ENCODE measurements at places on chromosomes 6 and 20.

DNA sequence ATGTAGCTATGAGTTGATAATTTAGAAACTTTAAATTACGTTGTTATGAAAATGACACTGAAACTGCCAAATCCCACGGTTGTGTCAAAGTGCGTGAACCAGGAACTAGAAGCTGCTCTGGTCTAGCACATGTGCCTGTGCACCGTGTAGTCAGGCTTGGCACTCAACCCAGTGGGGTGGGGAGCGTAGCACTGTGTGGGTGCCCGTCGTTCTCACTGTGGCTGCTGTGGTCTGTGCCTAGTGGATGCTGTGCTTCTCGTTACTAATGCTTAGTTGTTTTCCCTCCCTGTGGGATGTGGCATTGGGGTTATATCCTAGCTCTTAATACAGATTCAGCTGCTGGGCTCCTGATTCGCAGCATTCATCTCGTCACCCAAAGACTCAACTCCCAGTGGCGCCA lies 46.2 kb upstream of the ADIG start:
- no peaks in the 10 kb centered on the region for H3K4me1 ChIP-seq
- DNase-seq, result no peak
- no peaks in the 10 kb centered on the region for H3K27me3 ChIP-seq
- no peak overlapping the region for H3K27ac ChIP-seq

- peaks cover under 1% of the 10 kb centered on the region for H3K4me1 ChIP-seq
- H3K4me3 ChIP-seq, result no peak overlapping the region
- DNase-seq, result no peak
- H3K27me3 ChIP-seq, result no peaks in the 10 kb centered on the region
- no peaks in the 10 kb centered on the region for H3K36me3 ChIP-seq
- no peak overlapping the region for H3K27ac ChIP-seq
Observed at GRCh38 chr6:16969699-16970655, 131.9 kb upstream of the STMND1 start.

GRCh38 chr6:6724539-6725467 lies 136.3 kb downstream of the LY86 start:
- DNase-seq, result peak; percentile 66
- H3K27me3 ChIP-seq, result no peaks in the 10 kb centered on the region
- peaks cover 32% of the 10 kb centered on the region for H3K4me1 ChIP-seq
- H3K4me3 ChIP-seq, result peak overlapping the region; percentile 41

GRCh38 chr20:56422076-56422823 lies 10.2 kb downstream of the CASS4 start:
- H3K4me3 ChIP-seq, result no peak overlapping the region
- no peak for DNase-seq
- H3K36me3 ChIP-seq, result peaks cover 2% of the 10 kb centered on the region
- peaks cover 2% of the 10 kb centered on the region for H3K4me1 ChIP-seq
- H3K27ac ChIP-seq, result peak overlapping the region; percentile 16

DNA sequence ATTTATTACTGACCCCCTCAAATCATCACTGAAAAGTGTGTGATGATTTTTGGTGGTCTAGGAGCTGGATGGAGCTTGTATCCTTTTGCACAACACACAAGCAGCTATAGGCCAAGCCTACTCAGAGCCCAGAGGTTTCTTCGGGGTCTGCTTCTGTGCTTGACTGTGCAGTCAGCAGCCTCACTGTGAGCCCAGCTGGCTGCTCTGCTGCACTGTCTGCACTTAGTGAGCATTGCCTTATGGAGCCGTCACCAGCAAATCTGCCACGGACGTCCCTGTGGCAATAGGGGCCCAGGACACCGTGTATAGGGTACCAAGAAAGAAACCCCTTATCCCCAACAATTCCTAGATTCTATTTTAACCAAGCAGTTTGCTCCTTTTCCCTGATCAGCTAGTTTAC lies 38.6 kb upstream of the GMPR start:
- peak overlapping the region; percentile 17 for H3K27ac ChIP-seq
- H3K27me3 ChIP-seq, result no peaks in the 10 kb centered on the region
- no peak overlapping the region for H3K4me3 ChIP-seq
- no peak for DNase-seq
- peaks cover 22% of the 10 kb centered on the region for H3K4me1 ChIP-seq
- H3K36me3 ChIP-seq, result no peaks in the 10 kb centered on the region

- H3K27ac ChIP-seq, result no peak overlapping the region
- H3K27me3 ChIP-seq, result no peaks in the 10 kb centered on the region
- H3K4me3 ChIP-seq, result no peak overlapping the region
- no peak for DNase-seq
Observed at GRCh38 chr6:143198312-143198711, 137.6 kb downstream of the AIG1 start.

GRCh38 chr6:72559067-72559466 lies 62.8 kb upstream of the KCNQ5 start:
- H3K36me3 ChIP-seq, result no peaks in the 10 kb centered on the region
- no peak for DNase-seq
- no peaks in the 10 kb centered on the region for H3K4me1 ChIP-seq
- H3K27me3 ChIP-seq, result no peaks in the 10 kb centered on the region
- no peak overlapping the region for H3K27ac ChIP-seq

GRCh38 chr6:13412639-13413465 lies 74.5 kb downstream of the GFOD1 start:
- no peaks in the 10 kb centered on the region for H3K36me3 ChIP-seq
- H3K4me1 ChIP-seq, result peaks cover 29% of the 10 kb centered on the region
- no peak overlapping the region for H3K4me3 ChIP-seq
- no peaks in the 10 kb centered on the region for H3K27me3 ChIP-seq
- H3K27ac ChIP-seq, result no peak overlapping the region

- no peak overlapping the region for H3K4me3 ChIP-seq
- no peak overlapping the region for H3K27ac ChIP-seq
- peak; percentile 51 for DNase-seq
- H3K27me3 ChIP-seq, result no peaks in the 10 kb centered on the region
- peaks cover 13% of the 10 kb centered on the region for H3K4me1 ChIP-seq
Observed at GRCh38 chr20:3710703-3711483, 1.5 kb downstream of the SIGLEC1 start.

GRCh38 chr6:30964075-30964474 lies 19.4 kb upstream of the MUC21 start:
- H3K36me3 ChIP-seq, result no peaks in the 10 kb centered on the region
- peaks cover 3% of the 10 kb centered on the region for H3K4me1 ChIP-seq
- H3K4me3 ChIP-seq, result no peak overlapping the region
- no peaks in the 10 kb centered on the region for H3K27me3 ChIP-seq
- H3K27ac ChIP-seq, result no peak overlapping the region

GRCh38 chr20:40317156-40317790 lies 371.8 kb downstream of the MAFB start:
- peaks cover 10% of the 10 kb centered on the region for H3K4me1 ChIP-seq
- H3K27me3 ChIP-seq, result no peaks in the 10 kb centered on the region
- no peak overlapping the region for H3K27ac ChIP-seq
- H3K4me3 ChIP-seq, result no peak overlapping the region

DNA sequence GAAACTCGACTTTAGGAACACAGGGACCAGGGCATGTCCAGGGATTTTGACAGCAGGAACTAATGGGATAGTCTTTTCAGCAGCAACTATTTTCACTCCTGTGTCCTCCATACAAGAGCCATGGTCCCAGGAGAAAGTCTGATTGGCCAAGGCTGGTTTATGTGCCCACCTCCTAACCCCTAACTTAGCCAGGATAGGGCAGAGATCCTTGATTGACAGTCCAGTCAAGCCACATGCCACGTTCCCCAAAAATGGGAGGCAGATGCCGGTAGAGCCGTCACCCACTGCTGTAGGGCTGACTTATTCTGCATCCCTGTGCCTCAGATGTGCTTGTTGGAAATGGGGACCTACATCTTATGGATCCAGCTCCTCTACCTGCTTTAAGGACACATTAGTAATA lies 22.3 kb downstream of the SLC2A10 start:
- no peak overlapping the region for H3K4me3 ChIP-seq
- peaks cover 5% of the 10 kb centered on the region for H3K36me3 ChIP-seq
- H3K27ac ChIP-seq, result no peak overlapping the region
- no peaks in the 10 kb centered on the region for H3K27me3 ChIP-seq
- no peak for DNase-seq
- H3K4me1 ChIP-seq, result no peaks in the 10 kb centered on the region

- H3K27ac ChIP-seq, result no peak overlapping the region
- H3K4me3 ChIP-seq, result no peak overlapping the region
- DNase-seq, result no peak
- peaks cover 9% of the 10 kb centered on the region for H3K4me1 ChIP-seq
- H3K27me3 ChIP-seq, result peaks cover 4% of the 10 kb centered on the region
- H3K36me3 ChIP-seq, result no peaks in the 10 kb centered on the region
Observed at GRCh38 chr6:2462831-2463230, 217.4 kb upstream of the GMDS start.

DNA sequence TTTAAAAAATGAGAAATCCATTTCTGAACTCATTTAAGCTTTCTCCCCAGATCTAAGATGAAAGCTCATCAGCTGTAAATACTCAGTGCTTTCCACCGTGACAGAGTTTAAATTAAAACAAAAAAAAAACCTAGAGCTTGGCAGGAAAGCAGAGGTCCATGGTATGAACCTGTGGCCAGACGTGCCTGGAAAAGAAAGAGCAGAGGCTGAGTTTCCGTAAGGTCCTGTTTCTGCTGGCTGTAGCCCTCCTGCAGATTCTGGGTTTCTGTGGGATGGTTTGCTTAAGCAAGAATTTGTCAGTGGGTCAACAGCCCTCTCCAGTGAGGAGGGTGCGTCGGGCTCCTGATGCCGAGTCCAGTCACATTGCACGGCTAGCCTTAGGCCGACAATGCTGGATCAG lies 383.2 kb downstream of the SAMD5 start:
- H3K36me3 ChIP-seq, result no peaks in the 10 kb centered on the region
- H3K27ac ChIP-seq, result no peak overlapping the region
- no peak overlapping the region for H3K4me3 ChIP-seq
- H3K4me1 ChIP-seq, result no peaks in the 10 kb centered on the region
- peaks cover 2% of the 10 kb centered on the region for H3K27me3 ChIP-seq
- DNase-seq, result no peak

GRCh38 chr6:162700966-162701365 lies 26.6 kb downstream of the PRKN start:
- no peaks in the 10 kb centered on the region for H3K27me3 ChIP-seq
- H3K4me3 ChIP-seq, result no peak overlapping the region
- DNase-seq, result no peak
- no peaks in the 10 kb centered on the region for H3K4me1 ChIP-seq
- H3K27ac ChIP-seq, result no peak overlapping the region

DNA sequence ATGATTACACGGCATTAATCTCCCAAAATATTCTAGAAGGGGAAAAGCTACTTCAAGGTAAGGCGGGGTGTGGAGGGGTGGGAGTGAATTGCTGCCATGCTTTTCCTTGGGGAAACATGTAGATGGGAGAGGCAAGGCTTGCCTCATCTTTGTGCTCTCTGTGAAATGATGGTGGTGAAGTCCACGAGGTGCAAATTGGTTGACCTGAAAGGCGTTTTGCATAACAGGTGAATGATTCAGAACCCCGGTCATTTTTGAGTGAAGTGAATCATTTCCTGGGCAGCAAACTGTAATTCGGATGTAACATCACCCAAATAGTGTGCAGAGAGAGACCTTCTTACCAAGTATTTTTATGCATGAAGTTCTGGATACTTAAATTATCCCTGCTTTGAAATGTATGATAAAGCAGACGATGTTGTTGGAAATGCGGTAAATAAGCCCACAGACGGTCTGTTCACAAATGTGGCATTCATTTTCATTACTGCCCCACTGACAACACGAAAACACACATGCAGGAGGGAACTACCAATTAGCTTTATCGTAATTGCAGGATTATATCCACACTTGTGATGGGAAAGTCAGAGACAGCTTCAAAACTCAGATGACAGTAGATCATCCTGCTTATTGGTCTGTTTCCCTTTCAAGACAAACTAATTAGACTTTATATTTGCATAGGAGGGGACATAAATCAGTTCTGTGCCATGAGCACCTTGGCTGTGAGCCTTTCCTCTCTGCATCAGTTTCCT lies 3.0 kb downstream of the CDH4 start:
- H3K27ac ChIP-seq, result no peak overlapping the region
- DNase-seq, result peak; percentile 82
- H3K27me3 ChIP-seq, result peaks cover 17% of the 10 kb centered on the region
- H3K4me3 ChIP-seq, result no peak overlapping the region
- peaks cover 20% of the 10 kb centered on the region for H3K4me1 ChIP-seq

DNA sequence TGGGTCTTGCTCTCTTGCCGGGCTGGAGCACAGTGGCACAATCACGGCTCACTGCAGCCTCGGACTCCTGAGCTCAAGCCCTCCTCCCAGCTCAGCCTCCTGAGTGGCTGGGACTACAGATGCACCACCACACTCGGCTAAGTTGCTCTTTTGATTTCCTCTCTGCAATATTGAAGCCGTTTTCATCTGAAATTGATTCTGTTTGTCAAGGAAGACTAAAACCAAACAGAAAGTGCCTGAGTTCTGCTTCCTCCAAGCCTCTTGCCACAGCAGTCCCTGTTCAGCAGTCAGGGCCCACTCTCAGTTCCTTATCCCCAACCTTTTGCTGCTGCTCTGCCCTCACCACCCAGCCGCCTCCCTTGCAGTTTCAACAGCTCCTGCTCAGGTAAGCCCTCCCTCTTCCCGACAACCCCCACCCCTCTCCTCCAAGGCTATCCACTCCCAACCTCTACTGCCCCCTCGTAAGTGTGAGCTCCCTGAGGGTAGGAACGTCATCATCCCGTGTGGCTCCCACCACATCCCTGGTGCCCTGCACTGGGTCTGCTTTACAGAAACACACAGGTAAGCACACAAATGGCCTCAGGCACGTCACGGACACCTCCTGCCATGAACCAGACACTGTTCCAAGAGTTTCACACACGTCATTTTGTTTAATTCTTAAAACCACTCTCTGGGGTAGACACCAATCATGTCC lies 70.7 kb upstream of the TAB2 start:
- no peak overlapping the region for H3K4me3 ChIP-seq
- H3K36me3 ChIP-seq, result no peaks in the 10 kb centered on the region

DNA sequence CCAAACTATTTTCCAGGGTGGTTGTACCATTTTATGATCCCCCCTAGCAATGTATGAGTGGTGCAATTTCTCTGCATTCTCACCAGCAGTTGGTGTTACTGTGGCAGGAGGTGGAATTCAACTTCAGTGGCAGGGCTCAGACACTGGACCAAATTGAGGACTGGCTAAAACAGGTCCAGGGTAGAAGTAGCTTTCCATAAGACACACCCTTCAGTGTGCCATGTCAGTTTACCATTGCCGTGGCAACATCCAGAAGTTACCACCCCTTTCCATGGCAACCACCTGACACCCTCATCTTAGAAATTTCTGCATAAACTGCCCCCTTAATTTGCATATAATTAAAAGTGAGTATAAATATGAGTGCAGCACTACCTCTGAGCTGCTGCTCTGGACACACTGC lies 180.7 kb upstream of the GGTLC1 start:
- DNase-seq, result no peak
- no peaks in the 10 kb centered on the region for H3K36me3 ChIP-seq
- H3K4me1 ChIP-seq, result no peaks in the 10 kb centered on the region
- H3K4me3 ChIP-seq, result no peak overlapping the region

- H3K27me3 ChIP-seq, result no peaks in the 10 kb centered on the region
- peaks cover 41% of the 10 kb centered on the region for H3K4me1 ChIP-seq
- H3K36me3 ChIP-seq, result peaks cover 3% of the 10 kb centered on the region
Observed at GRCh38 chr20:37880726-37881591, 22.0 kb upstream of the VSTM2L start.
